Urinary bladder (tissue), 4 donors: ENCODE measurements at places on chromosomes 16 and 17. TPM values are rescaled to one million over a fixed set of nuclear protein-coding genes. Genes with fewer than 3 reads are reported as not detected.

The ZG16 gene
- total RNA-seq: not detected

The FBXL16 gene
- total RNA-seq: 0.26 TPM

The TOX3 gene
- 1.1 TPM for total RNA-seq

The SULT1A2 gene
- 0.21 TPM for total RNA-seq

The EVPL gene
- 12.5 TPM for total RNA-seq

The KRTAP4-4 gene
- not detected for total RNA-seq

- no peak for DNase-seq
These were observed 15.1 kb upstream of the FOXJ1 start for GRCh38 chr17:76155988-76156661.

DNA sequence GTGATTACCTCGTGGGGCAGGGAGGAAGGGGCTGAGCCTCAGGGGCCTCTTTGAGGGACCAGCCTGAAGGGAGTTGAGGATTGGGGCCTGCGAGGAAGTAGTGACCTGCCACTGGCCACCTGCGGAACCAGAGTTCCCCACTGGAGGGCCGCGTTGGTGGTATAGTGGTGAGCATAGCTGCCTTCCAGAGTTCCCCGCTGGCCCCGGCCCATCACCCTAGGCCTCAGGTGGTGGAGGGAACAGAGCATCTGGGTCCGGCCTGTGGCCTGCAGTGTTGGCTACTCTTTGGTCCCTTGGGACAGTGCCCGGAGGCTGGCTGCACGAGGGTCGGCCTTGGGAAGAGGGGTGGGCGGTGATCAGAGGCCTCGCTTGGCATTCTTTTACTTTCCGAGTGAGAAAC lies 20.5 kb downstream of the MGAT5B start:
- no peak for DNase-seq

DNA sequence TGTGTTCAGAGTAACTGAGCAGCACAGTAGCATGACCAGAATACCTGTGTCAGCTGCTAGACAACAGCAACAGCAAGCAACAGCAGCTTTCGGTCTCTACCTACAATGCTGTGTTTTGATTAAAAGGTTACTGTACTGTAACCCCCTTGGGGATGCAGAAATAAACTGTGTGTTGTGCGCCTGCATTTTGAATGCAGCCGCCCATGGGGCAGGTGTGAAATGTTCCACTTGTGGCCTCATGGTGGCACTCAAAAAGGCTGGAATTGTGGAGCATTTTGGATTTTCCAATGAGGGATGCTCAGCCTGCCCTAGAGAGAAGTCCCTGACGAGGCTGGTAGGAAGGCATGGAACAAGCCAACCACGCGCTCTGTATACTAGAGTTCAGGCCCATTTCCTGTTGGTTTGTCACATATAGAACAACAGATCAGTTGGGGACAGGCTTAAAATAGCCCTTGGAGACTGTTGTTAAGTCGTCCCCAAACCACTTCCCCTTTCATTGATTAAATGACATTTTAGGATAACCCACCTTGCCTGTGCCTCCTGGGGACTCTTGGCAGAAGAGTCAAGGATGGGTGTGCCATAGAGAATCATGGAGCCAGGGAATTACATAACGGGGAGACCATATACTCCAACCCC lies 27.1 kb downstream of the SCPEP1 start:
- no peak for DNase-seq

DNA sequence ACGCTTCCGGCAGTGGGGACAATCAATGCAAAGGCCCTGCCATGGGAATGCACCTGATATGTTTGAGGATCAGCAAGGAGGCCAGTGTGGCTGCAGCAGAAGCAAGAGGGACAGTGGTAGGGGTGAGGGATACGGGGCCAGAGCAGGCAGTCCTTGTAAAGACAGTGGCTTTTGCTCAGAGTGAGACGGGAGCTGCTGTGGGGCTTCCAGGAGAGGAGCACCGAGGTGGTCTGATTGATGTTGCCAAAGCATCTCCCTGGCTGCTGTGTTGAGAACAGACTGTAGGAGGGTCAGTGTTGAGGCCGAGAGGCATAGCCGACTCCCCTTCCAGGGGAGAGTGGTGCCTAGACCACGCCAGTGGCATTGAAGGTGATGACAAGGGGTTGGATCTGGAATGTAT lies 11.4 kb upstream of the SPNS2 start:
- no peak for DNase-seq

- DNase-seq: no peak
These were observed 135.8 kb upstream of the CA10 start for GRCh38 chr17:52294301-52294700.

DNA sequence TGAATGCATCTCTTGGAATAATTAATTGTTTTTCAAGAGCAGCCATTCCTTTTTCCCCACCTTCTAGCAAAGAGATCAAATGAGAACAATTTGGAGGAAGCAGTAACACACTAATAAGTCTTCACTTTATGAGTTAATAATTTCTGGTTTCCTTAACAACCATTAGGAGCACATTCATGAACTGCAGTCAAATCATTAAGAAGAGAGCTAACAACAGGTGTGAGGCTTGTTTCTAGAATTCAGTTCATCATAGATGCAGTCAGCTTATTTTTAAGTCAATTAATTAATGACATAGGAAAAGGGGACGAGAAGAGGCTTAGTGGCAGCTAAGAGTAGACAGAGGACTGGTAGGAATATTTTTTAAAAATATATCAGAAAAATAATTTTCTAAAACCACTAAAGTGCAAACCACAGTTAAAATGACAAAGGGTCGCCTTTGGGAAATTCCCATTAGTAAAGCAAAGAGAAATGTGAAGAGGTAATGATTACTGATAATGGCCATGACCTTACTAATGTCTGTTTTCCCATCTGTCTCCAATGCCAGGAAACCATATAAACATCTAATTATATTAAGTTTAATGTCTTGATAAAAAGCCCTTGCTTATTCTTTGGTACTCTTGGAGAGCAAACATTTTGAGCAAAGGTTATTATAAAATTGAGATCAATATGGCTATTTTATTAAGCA lies 184.2 kb downstream of the KCNJ2 start:
- no peak for DNase-seq

GRCh38 chr16:50036426-50036825 lies 11.4 kb downstream of the CNEP1R1 start:
- DNase-seq: no peak

- DNase-seq: no peak
These were observed 550.0 kb upstream of the SALL1 start for GRCh38 chr16:51701025-51701424.

GRCh38 chr17:82876149-82876548 lies 36.3 kb upstream of the ZNF750 start:
- no peak for DNase-seq

GRCh38 chr17:43760254-43760852 lies 1.8 kb upstream of the SOST start:
- peak; percentile 74 for DNase-seq

GRCh38 chr17:35254107-35254773 lies 11.4 kb downstream of the SLFN5 start:
- peak; percentile 25 for DNase-seq

DNA sequence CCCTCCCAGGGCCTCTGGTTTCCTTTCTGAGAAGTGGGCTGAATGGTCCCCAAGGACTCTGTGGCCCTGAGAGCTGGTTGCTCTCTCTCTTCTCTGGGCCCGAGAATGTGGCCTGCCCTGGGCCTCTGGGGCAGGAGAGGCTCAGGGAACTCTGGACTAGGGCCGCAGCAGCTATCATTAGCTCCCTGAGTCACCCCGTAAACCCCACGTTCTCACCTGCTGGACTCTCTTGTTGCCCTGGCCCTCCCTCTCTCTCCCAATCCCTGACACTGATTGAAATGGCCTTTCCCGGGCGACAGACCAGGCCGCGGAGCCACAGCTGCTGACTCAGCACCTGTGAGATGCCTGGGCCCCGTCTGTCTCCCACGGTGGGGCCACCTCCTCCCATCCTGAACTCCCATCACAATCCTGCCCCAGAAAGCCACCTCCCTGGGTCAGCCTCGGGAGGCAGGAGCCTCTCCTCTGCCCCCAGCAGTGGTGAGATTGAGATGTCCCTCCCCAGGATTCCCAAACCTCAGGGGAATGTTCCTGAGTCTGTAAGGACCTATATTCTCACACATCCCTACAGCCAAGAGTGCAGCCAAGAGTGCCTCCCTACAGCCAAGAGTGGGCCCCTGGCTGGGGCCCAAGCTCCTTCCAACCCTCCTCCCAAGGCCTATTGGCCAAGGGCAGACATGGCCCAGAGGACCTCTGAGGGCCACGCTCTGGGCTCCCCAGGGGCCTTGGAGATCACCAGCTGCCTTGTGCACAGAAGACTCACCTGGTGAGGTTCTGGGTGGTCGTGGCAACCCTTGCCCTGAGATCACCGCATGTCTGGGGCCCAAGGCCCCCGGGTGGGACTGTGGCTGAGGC lies 470 bp downstream of the TRPV3 start:
- DNase-seq: no peak

DNA sequence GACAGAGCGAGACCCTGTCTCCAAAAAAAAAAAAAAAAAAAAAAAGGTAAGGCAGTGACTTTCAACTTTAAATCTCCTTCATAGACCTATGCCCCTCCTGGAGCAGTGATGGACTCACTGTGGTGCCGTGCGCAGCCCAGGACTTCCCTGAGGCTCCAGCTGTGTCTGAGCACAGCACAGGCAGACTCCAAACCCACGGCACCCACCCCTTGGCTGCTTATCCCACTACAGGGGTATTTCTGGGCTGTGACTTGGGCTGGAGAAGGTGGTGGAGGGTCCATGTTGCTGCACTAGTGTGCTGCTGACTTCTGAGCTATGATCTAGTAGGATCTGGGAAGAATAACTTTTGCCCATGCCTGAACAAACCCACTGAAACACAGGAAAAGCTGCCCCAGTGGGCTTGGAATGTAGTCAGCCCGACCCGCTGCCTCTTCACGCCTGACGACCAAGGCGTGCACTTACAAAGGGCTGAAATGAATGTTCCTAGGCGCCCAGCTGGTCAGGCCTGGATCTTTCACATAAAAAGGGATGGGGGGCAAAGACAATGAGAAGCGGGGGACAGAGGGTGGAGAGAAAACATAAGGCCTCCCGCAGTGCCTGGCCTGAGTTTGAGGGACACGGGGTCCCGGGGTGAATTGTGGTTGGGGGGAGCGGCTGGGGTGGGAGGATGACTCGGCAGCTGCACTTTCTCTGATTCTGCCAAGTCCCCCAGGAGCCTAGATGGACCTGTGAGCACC lies 83.0 kb downstream of the IRF8 start:
- no peak for DNase-seq

DNA sequence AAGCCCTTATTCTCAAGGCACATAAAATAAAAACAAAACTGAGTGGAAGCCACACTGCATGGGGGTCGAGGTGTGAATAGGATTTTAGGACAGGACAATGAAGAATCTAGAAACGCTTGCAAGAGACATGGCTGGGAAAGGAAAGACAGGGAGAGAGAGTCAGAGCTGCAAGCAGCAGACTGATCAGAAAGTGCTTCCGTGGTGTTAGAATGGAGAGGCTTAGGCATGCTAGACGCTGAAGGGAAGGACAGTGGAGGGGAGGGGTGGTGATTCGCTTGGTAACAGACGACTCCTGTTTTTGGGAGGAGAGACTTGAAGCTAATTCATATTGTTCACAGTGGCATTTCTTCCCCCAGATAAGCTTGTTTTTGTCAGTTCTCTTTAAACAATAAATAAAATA lies 173.5 kb downstream of the AIPL1 start:
- no peak for DNase-seq

GRCh38 chr16:71217506-71217905 lies 13.0 kb downstream of the HYDIN start:
- DNase-seq: no peak

GRCh38 chr17:34709158-34709754 lies 129.9 kb downstream of the TMEM132E start:
- no peak for DNase-seq

GRCh38 chr17:75633486-75634375 lies 497 bp downstream of the SMIM5 start:
- DNase-seq: peak; percentile 91

DNA sequence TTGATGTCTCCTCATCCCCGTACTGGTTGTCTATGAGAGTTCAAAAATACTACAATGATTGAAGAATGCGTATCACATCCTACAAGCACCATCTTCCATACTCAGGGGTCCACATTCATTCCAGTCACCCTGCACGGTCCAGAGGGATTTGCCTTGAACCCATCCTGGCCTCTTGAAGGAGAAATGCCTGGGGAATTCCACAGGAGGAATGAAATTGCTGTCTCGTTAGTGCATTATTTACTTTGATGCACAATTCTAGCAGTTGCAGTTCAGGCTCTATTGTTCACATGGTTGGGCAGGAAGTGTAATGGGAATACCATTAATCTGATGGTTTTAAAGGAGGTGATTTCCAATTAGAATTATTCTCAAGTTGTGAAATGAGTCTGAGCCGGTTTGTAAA lies 369.1 kb upstream of the XYLT1 start:
- DNase-seq: no peak

GRCh38 chr17:50364715-50365114 lies 8.3 kb downstream of the MRPL27 start:
- DNase-seq: no peak

- no peak for DNase-seq
These were observed 14.5 kb upstream of the VWA3A start for GRCh38 chr16:22077700-22078313.

GRCh38 chr17:9037736-9038135 lies 16.4 kb downstream of the NTN1 start:
- no peak for DNase-seq

- DNase-seq: no peak
These were observed 37.7 kb upstream of the MEAK7 start for GRCh38 chr16:84541999-84542817.

DNA sequence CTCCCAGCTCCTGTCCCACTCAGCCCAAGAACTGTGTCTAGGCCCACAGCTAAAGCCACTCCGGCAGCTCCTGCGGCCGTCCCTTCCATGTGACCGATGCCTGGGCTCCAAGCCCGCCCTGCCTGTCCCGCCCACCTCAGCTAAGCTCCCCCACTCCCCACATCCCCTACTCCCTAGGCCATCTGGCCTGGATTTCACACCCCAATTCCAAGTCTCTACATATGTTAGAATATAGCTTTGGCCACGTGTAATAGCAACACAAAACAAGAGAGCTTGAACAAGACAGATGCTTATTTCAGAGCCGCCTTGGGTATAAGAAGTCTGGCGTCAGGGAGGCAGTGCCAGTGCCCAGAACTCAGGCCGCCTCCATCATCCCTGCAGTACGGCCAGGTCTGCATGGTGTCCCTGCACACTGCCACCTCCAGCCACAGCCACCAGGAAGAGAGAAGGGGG lies 30.0 kb upstream of the USP22 start:
- DNase-seq: no peak

GRCh38 chr16:7731141-7731540 lies 398.5 kb downstream of the RBFOX1 start:
- no peak for DNase-seq
